T-helper 1 cell (primary cell): ENCODE measurements at places on chromosomes 6 and 20.
A peak's percentile ranks its signal among the peaks of the same experiment; 100 is the strongest.

GRCh38 chr6:154508573-154509375, 1.7 kb downstream of the CNKSR3 start:
- no peak for DNase-seq

DNA sequence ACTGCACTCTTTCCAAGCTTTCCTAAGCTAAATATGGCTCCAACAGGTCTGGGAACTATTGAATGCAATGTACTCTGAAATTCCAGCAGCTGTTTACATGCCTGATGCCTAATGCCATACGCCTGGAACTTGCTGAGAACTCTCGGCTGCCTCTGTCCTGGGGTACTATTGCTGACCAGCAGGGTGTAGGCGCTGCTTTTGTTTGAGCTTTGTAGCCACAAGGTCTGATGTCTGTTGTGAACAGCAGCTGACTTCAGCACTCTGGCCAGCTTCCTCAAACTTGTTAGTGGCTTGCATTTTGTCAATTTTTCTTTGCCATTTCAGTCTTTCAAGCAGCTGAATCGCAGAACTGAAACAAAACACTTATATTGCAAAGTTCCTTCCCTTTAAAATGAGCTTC, 26.7 kb downstream of the SAYSD1 start:
- no peak for DNase-seq

DNA sequence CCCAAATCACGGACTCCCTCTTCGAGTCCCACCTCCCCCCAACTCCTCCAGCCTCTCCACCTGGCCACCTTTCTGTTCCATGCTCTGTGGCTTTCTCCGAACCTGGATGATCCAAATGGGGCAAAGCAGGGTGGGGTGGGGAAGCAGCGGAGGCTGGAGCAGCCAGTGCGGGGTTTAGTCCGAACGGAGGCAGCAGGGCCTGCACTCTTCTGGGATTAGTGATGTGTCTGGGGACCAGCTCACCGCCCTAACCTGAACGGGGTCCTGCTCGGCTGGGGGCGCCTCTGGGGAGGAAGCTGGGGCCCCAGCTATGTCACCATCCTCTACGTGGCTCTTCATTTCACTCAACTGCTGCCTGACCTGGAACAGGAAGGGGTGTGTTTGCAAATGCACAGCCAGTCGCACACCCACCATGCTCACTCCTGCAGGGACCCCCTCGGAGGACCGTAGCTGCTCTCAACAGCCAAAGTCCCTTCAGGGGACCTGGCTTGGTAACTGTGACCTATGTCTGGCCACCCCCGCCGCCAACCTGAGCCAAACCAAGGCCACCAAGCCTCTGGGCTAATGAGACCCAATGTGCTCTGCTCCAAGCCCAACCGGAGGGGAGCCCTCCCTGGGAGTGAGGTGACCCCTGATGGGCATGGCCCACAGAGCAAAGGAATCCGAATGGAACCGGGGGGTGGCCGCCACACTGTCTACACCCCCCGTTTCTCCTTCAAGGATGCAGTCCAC, 46.8 kb downstream of the DSTN start:
- DNase-seq, result peak; percentile 10

DNA sequence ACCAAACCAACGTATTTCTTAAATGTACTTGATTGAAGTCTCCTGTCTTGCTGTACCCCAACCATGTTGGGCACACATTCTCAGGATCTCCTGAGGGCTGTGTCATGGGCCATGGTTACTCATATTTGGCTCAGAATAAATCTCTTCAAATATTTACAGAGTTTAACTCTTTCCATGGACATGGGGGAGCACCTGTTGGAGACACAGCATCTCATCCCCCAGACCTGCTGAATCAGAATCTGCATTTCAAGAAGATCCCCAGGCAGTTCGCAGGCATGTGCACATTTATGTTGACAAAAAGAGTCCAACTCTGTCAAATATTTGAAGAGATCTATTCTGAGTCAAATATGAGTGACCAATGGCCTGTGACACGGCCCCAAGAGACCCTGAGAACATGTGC, 24.5 kb downstream of the PIGT start:
- no peak for DNase-seq

- no peak for DNase-seq
These were observed 904.1 kb upstream of the MANEA start for GRCh38 chr6:94673251-94673650.

DNA sequence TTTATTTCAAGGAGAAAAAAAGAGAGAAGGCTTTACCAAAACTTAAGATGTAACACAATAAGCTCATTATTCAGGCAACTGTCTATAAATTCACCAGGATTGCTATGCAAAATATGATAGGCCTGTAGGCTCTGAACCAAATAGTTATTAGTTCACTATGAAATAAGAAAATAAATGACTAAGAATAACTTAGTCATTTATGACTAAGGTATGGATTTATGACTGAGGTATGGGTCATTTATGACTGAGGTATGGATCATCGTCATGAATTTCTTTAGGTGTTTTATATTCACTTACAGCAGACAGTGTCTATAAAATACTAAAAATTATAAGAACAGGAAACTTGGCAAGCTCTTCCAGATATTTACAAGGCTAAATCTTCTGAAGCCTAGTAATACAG, 52.1 kb upstream of the SNX9 start:
- DNase-seq, result no peak

DNA sequence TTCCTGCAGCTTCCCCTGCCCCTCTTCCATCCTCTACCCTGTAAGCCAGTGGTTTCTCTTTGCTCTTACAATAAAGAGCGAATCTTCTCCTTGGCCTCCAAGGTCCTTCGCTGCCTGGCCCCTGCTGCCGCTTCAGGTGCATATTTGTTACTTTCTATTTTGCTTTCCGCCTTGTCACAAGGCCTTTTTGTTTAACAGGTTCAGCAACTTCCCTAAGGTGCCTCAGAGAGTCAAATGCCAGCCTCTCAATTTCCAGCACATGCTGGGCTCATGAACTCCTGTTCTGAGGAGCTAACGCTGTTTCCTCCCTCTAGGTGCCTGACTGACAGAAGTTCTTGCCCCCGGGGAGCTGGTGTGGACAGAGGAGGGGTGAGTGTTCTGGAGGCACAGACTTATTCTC, 42.4 kb upstream of the EPB41L1 start:
- no peak for DNase-seq

GRCh38 chr20:20360464-20360863, 7.4 kb upstream of the INSM1 start:
- no peak for DNase-seq
